SJCRH30 (cell line): ENCODE measurements at places on chromosomes 2 and 18.

- H3K27ac ChIP-seq: no peak overlapping the region
- no peak for DNase-seq
- no peaks in the 10 kb centered on the region for H3K27me3 ChIP-seq
- no peaks in the 10 kb centered on the region for H3K4me1 ChIP-seq
- H3K4me3 ChIP-seq: no peak overlapping the region
Observed at GRCh38 chr18:76620321-76621170, 125.5 kb upstream of the ZNF516 start.

GRCh38 chr2:153404792-153405191 lies 73.8 kb downstream of the RPRM start:
- no peaks in the 10 kb centered on the region for H3K4me1 ChIP-seq
- H3K36me3 ChIP-seq: no peaks in the 10 kb centered on the region
- no peak overlapping the region for H3K27ac ChIP-seq
- no peak overlapping the region for H3K4me3 ChIP-seq
- H3K27me3 ChIP-seq: no peaks in the 10 kb centered on the region

DNA sequence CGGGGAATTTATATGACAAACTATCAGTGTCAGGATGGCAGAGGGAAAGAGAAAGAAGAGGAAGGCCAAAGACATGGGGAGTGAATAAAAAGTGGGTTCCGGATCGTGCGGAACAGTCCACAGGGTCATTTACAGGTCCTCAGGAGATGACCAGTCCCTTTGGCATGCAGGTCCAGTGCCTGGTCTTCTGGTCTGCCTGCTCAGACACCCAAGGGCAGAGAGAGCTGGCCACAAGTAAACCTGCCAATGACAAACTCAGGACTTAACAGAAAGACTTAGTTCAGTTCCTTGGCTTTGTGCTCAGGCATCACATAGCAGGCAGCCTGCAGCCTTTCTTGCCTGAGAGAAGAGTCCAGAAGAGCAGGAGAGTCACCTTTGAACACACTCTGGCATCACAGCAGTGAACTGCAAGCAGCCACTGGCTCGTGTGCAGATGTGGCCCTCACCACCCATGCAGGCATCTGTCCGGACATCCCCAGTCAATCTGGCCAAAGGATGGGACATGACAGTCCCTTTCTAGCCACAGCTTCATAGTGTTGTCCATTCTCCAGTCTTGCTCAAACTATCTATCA lies 14.0 kb downstream of the TMEM127 start:
- peaks cover 4% of the 10 kb centered on the region; the same call in 1 of the 2 replicates for H3K36me3 ChIP-seq
- no peak overlapping the region for H3K4me3 ChIP-seq
- H3K4me1 ChIP-seq: peaks cover 5% of the 10 kb centered on the region; the same call in 1 of the 2 replicates
- H3K27me3 ChIP-seq: no peaks in the 10 kb centered on the region

DNA sequence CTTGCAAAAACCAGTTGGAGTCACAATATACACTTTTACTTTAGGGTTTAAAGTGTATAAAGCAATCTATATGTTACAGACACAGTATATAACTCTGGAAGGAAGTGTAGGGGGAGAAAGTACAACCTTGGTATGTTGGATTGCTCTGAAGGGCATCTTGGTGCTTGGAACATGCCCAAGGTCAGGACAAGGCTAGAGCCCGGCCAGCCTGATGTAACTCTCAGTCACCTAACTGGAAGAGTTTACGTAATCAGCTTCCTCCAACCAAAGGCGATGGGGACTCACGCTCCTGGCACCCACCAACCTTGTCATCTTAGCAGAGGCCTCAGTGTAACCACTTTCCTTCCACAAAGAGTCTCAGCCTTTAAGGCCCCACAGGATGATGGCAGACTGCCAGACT lies 181.1 kb upstream of the ACAA2 start:
- H3K27me3 ChIP-seq: no peaks in the 10 kb centered on the region
- H3K4me1 ChIP-seq: no peaks in the 10 kb centered on the region
